ENCODE measurements at places on chromosomes 1 and 21.

GRCh38 chr1:27098431-27099134 is 56.3 kb downstream of the SLC9A1 start:
- DNase-seq: no peak

GRCh38 chr1:147273409-147274336 is 31.2 kb downstream of the CHD1L start:
- DNase-seq: no peak

- peak; percentile 83 for DNase-seq
Observed at GRCh38 chr1:31788138-31788824, 24.1 kb upstream of the ADGRB2 start.

- no peak for DNase-seq
Observed at GRCh38 chr1:84587099-84587498, 12.9 kb upstream of the CTBS start.

DNA sequence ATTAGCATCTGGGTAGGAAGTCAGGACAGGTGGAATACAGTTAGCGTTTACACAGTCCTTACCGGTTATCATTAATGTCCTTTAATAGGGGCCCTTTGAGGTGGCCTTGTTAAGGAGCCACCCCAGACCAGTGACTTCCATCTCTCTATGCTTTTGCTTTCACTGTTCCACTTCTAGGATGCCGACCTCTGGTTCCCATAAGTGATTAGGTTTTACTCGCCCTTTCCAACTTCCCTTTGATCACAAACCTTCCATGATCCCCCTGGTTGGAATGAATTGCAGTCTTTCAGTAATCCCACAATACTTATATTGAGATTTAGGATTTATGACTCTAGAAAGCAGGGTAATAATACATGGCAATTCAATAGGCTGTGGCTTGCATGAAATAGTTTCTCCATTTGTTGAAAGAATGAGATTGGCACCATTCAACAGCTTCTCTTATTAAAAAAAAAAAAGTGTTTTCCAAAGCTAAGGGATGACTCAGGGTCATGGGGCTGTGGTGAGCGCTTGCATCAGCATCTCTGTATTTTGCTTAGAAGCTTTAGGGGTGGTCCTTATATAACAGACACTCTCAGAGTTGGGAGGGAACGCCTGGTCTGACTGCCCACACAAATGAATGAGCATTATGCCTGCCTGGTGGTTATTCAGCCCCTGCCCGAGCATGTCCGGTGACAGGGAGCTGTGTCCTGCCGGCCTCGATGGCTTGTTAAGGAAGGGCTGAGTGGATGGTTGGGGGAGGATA is 110.5 kb downstream of the CNIH3 start:
- no peak for DNase-seq

- no peak for DNase-seq
Observed at GRCh38 chr1:194929357-194929756, 1678.9 kb downstream of the KCNT2 start.

GRCh38 chr21:14451546-14451945 is 68.6 kb upstream of the HSPA13 start:
- no peak for DNase-seq

- no peak for DNase-seq
Observed at GRCh38 chr1:56463376-56463775, 116.0 kb downstream of the PLPP3 start.

DNA sequence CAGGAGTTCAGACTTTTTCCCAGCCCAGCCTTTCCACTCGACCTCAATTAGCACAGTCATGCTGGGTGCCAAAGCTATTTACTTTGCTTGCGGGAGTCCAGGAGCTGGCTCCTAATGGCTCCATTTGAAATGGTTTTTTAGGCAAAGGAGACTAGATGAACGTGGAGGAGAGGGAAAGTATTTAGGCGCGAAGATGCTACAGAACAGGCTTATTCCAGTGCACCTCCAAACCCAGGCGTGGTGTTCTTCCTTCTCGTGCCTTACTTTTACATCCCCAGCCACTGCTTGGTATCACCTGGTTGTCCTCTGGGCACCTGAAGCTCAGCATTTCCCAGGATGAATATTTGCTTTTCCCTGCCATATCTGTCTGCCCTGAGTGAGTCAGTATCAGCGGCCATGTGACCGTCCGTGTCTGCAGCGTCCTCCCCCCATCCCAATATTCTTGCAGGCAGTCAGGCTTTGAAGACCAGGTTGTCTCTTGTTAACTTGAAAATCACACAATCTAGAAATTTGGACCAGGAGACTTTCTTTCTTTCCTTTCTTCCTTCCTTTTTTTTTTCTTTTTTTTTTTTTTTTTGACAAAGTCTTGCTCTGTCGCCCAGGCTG is 198.5 kb downstream of the DYRK1A start:
- no peak for DNase-seq

DNA sequence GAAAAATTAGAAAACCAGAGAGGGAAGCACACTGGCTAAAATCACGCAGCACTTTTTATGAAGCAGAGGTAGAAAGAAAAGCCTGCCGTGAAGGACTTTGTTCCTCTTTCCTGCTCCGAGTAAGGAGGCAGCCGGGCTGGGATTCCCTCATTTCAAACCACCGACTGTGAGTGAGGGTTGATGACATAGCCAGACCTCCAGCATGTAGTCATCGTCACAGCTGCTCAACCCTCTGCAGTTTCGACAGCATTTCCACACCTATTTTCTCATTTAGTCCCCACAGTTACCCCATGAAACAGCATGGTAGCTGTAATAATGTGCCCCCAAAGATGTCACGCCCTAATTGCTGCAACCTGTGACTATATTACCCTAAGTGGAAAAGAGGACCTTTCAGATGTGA is 35.3 kb downstream of the FCRL5 start:
- no peak for DNase-seq

DNA sequence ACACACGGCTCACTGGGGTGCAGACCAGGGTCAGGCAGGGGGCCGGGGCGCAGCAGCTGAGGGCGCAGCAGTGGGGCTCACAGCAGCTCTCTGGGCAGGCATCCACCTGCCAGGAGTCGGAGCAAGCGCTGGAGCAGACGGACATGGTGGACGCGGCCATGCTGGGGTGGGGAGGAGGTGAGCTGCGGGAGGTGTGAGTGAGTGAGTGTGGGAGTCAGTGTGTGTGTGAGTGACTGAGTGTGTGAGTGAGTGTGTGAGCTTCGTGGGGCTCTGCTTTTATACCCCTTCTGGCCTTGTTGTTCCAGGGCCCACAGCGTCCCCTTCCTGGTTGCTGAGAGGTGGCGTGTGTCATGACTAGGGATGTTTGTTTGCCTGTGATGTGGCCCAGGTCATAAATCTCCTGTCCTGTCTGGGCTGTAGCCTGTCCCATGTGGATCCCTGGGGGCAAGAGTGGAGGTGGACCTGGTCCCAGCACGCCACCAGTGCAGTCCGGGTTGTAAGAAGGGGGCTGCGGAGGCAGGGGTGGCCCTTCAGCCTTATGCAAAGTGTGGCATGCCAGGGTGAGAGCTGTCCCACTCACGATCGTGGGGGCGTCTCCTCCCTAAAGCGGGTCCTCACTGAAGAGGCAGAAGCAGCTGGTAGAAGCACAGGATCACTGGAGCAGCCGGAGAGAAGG is at the start of gene KRTAP10-1:
Gene KRTAP10-1, minus strand, starts transcription at position 205 of the 676 bp plus-strand sequence. Its CDS starts 45 bp downstream, at position 160.
- no peak for DNase-seq

DNA sequence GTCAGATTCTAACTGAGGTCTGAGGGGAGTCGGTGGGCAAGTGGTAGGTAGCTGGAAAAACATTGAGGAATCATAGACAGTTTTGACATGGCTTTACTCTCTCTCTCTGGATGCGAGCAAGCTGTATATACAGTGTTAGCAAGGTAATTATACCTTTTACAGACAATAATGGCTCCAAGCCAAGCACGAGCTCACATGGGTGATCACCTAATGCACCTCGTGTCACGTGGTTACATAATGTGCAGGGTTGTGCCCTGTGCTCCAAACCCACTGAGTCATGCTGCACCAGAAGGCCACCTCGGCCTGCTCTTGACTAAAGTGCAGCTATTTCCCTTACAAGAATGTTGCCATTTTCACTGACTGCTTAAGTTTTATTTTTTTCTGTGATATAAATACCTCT is 7.6 kb upstream of the CLCA2 start:
- DNase-seq: no peak

DNA sequence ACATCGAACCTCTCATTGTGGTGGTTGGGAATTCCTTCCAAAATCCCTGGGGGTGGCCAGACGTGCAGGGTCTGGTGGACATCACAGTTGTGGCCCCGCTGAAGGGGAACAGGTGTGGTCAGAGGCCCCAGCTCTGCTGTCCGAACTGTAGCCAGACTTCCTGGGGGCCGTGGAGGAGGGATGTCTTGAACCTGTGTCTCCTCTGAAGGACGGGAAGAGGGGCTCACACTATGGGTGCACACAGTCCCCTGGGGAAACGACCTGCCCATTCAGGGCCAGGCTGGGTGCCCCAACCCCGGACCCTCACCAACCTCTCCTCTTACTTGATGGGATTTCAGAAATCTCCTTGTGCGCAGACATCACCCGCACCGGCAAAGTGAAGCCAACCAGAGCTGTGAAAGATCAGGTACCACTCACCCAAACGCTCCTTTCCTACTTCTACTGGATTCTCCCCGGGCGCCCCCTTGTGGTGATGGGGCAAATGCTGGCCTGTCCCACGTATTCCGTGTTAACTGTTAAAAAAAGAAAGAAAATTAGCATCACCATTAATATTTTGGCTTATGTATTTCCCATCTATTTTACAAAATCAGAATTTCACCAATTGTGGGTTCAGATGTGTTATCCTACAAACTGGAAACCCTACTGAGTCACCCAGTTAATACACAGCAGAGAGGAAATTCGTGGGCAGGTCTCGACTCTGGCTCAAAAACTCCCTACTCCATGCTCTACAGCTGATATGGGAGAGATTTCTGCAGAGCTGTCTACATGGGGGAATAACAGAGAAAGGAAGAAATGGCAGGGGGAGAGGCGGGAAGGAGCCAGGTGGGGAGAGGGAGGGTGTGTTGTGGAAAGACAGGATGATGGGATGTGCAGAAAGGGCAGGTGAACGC is 28.1 kb downstream of the PADI4 start:
- peak; percentile 24 for DNase-seq

GRCh38 chr1:78490861-78491450 is at the start of gene PTGFR:
PTGFR (plus strand) TSS chr1:78490974; CDS start chr1:78492744, 1,770 bp downstream.
- DNase-seq: no peak

DNA sequence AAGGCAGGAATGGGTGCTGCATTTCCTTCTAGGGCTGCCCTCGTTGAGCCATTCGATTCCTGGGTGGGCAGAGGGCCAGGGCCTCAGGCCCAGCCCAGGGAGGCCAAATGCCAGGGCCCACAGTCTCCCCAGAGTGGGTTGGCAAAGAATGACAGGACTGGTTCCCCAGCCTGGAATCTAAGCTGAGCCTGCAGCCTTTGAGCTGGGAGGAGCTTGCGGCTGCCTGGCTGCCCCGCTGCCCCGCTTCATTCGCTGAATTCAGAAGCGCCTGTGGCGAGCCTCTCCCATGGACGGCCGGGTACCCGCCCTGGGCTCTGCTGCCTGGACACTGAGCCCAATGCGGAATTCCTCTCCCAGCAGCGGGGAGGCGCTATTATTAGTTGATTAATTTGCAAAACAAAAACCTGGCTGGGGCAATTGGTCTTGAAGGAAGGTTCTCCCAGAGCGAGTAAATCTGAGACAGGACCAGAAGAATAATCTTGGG is 32.3 kb upstream of the TARDBP start:
- no peak for DNase-seq

DNA sequence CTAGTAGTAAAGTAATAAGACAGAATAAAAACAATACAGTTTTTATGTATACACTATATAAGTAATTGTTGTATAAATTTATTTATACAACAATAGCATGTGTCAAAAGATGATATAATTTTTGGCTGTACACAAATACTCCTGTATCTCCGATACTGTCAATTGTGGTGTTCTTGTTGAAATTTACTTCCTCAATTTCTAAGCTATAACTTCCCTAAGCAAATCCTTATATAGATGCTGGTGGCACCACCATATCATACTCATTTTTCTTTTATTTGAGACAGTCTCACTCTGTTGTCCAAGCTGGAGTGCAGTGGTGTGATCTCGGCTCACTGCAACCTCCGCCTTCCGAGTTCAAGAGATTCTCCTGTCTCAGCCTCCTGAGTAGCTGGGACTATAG is 141.0 kb upstream of the HP1BP3 start:
- DNase-seq: no peak

- DNase-seq: no peak
Observed at GRCh38 chr1:233376382-233377110, 49.0 kb downstream of the MAP3K21 start.

GRCh38 chr1:230382001-230382491 is 44.1 kb downstream of the PGBD5 start:
- DNase-seq: no peak

- DNase-seq: no peak
Observed at GRCh38 chr1:187110351-187110750, 281.6 kb downstream of the PLA2G4A start.

DNA sequence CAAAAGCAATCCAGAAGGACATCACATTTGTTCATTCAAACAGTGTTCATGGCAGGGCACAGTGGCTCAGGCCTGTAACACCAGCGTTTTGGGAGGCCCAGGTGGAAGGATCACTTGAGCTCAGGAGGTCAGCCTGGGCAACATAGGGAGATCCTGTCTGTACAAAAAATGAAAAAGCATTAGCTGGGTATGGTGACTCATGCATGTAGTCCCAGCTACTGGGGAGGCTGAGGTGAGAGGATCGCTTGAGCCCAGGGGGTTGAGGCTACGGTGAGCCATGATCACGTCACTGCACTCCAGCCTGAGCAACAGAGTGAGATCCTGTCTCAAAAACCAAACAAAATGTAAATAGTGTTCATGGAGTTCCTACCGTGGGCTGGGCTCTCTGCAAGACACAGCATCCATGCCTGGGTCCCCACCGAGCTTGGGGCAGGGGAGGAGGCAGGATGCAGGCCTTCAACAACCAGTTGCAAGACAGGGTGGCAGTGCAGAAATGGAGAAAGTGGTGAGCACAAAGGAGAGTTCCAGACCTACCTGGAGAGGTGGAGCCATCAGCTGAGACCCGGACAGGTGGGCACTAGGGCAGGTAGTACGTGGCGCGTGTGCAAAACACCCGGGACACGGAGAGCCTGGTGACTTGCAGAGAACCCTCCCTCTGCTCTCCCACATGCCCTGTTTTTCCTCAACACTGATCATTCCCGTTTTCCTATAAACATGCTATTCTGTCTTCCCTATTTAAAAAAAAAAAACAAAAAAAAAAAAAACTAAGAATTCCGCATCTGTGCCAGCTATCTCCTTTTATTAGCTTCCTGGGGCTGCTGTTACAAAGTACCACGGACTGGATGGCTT is 138.9 kb downstream of the TOMM20 start:
- no peak for DNase-seq

DNA sequence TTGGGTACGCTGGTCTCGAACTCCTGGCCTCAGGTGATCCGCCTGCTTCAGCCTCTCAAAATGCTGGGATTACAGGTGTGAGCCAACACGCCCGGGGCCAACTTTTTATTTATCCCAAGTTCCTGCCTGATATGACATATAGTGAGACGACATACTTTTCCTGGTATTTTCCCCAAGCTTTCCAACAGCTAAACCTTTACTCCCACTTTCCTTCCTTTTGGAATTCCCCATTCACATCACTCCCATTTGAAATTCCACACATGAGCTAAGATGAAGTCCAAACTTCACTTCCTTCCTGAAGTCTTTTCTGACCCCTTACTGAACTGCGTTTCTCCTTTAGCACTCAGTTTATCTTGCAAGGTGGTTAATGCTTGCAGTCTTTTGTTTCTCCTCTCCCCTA is 64.1 kb downstream of the S1PR1 start:
- no peak for DNase-seq

Measured in effector memory CD4-positive, alpha-beta T cell (primary cell).